ENCODE measurements at places on chromosomes 5 and 9.

GRCh38 chr9:2623288-2624050 is 1.9 kb downstream of the VLDLR start:
- no peak for DNase-seq

DNA sequence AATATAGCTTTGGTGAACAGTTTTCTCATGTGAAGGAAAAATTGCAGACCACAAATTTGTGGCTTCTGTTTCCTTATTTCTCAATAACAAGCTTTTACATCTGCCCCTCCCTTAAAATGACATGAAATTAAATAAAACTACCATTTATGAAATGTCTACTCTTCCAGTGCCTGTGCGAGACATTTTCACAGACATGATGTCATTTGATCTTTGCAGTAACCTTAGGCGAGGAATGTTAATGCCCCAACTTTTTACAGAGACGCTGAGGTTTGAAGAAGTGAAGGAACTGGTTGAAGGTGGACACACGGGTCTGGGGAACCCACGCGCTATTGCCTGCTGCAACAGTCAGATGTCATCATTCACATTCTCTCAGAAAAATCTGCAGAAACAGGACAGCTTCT is 61.5 kb downstream of the OSTF1 start:
- DNase-seq, result no peak

DNA sequence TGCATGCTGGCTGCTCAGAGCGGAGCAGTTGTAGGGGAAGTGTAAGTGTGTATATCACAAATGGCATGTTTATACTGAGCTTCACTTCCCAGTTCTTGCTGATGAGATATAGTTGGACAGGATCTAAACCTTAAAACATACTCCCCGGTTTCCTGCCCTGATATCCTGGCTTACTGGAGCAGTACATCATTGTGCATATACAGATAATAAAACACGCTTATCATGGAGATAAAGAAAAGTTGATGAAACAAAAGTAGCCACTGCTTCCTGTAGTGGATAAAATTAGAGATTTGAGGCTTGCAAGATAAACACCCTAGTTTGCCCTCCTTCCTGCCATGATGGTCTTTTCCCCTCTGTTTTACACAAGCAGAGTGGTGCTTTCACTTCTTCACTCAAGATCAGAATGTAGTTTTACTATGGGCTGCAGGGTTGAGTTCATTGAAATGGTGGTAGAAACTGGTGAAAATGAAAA is 15.0 kb downstream of the NPR3 start:
- no peak for DNase-seq

DNA sequence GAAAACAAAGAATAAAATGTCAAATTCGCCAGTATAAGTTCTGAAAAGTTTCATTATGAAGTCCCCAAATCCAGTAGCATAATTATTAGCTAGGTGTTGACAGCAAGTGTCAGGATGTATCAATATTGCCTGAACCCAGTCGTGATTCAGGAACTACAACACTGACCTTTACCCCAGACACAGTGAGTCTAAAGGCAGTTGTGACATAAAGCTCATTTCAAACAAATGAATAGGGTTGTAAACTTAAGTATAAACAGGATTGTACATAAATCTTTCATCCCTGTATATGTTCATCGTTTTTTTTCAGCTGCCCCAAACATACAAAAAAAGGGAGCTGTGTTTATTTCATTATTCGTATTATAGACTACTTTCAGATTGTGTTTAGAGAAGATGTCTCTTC is 385.7 kb downstream of the PLK2 start:
- no peak for DNase-seq

DNA sequence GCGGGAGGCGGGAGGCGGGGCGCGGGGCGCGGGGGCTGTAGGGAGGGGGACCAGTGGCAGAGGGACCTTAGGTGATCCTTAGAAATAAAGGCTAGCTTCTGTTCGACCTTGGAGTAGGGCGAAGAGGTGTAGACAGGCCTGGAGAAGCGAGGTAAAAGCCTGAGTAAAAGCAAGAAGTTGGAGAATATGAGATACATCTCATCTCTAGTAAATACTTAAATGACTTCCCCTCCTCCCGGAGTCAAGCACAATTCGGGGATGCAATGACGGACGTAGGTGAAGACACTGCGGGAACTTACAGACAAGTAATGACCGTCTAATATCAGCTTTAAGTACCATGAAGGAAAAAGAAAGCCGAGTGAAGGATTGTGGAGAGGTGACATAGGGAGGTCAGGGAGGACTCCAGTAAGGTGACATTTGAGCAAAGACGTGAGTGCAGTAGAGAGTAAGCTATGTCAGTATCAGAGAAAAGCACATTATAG is 466 bp downstream of the SMC2 start:
- no peak for DNase-seq

- no peak for DNase-seq
These were observed 36.3 kb upstream of the FRMD3 start for GRCh38 chr9:83574482-83574881.

DNA sequence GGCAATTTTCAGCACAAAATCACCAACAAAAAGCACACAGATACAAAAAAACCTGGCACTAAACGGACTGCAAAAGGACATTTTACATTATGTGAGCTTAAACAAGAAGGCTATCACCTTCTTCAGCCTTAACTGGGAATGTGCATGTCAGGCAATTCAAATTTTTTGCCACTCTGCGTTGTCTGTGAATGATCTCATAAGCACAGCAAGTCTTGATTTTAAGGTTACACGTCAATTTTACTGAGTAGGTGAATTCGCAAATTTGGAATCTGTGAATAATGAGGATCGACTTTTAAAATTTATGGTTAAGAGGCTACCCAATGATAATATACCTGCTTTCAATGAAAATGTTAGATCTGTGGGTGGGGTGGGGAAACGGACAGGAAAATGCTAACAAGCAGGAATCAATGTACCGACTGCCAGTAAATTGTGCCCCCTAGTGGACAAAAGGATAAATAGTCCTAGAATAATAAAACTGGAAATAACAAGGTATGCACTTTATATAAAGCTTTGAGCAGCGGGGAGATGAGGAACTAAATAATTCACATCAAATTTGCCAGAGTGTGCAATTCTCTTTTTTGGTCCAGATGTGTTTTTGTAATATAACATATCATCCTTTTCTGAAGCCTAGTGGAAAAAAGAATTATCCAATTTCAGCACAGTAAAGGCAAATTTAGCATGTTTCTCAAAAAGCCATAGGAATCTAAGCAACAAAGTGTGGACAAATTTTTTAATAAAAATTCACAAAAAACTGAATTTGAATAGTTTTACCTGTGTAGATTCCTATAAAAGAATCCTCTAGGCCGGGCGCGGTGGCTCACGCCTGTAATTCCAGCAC is 20.5 kb downstream of the EQTN start:
- DNase-seq, result no peak

DNA sequence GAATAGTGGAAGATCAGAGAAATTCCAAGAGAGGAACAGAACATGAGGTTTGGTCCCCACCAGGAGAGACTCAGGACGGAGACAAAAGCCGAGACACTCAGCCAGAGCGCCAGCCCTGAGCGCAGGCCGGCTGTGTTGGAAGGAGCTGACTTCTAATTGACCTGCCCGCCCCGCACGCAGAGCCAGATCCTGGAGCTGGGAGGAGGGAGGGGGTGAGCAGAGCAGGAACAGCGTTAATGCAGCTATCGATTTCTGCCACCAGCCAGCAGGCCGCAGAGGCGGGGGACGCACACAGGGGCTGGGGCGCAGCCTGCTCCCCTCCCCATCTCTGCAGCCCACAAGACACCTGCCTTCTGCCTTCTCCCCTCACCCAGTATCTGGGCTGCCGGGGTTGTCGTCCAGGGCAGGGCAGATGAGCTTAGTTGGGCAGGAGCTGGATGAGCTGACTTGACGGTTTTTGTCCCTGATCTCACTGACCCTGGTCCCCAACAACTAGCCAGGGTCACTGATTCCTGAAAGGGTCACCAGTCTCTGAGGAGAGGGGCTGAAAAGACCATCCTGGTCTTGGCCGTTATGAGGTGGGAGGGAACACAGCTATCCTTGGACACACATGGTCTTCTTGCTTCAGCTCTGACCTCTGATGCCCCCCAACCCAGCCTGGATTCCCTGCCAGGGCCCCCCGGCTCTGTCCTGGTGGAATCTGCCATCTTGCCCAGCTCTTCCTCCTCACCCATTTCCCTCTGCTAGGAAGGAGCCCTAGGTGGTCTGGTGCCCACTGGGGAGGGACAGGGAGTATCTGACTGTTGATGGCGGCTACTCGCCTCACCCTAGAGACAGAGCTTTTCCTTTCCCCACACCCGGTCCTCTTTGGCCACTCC is 29.8 kb downstream of the CXXC5 start:
- DNase-seq, result no peak

- no peak for DNase-seq
These were observed 3.7 kb downstream of the PITX1 start for GRCh38 chr5:135030123-135030955.

- no peak for DNase-seq
These were observed 13.6 kb upstream of the SHB start for GRCh38 chr9:38082446-38083287.

GRCh38 chr9:100220936-100221335 is 121.9 kb downstream of the INVS start:
- no peak for DNase-seq

DNA sequence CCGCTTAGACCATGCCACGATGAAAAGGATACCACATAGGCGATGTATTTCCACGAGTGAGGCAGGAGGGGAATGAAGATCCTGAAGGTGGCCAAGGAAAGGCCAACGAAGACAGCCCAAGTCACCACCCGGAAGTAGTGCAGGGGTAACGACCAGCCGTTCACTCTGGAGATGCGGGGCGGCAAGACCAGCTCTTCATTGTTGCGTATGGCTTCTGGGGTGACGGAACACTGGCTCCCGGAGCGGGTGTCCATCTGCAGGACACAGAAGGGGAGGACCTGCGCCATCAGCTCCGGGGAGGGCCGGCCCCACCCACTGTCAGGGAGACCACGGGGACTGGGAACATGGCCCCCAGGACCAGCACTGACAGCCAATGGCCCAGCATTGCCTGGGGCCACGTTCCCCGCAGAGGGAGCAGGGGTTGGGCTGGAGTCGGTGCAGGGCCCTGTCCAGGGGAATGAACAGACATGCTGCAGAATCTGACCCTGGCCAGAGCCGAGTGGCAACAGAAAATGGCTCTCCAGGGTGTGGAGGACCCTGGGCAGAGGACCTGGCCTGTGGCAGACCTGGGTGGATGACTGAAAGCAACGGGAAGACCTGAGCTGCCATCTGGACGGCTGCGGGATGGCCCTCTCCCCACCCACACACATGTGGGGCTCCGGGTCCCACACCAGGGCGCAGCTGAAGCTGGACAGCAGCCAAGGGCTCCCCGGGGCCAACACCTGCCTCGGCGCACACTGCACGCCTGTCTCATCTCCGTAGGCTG is 17.7 kb downstream of the ZDHHC11B start:
- no peak for DNase-seq

Data from AG04449 (cell line).